Stimulated activated CD4-positive, alpha-beta T cell treated with anti-CD3 and anti-CD28 coated beads, Interleukin-12 subunit alpha, Interleukin-12 subunit beta, amount 100 ng/mL, for 4 hours (primary cell): ENCODE measurements at places on chromosomes 11 and 22.

DNA sequence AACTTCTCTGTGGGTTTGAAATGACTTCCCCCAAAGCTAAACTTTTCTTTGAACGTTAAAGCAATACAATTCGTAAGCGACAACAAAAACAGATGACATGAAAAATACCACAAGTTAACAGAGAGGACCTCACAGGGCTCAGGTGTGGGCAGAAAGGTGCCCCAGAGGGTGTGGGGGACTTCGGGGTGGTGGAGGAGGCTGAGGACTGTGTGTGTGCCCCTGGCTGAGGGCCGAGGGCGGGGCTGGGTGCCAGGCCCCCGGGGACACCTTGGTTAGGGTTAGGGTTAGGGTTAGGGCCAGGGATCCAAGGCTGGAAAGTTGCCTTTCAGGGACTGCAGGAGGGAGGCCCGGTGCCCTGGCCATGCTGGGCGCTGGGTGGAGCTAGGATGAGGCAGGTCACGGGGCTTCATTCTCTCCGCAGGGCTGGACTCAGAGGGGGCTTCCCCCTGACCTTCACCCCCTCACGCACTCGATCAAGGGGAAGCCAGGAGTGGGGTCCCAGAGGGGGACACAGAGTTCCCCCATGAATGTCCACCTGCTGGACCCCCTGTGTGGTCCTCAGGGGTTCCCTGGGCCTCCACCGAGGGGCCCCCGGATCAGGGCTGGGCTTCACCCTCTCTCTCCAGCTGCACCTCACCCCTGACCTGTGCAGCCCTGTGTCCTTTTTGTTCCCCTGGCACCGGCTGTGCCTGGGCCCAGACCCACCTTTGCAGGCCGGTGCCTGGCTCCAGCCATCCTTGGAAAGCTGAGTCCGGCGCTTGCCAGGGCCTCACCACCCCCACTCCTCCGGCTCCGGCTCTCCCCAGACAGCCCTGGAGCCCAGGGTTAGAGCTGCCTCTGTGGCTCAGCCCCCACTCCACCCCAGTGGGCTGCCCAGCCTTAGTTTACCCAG, 7.0 kb downstream of the TNNI2 start:
- no peak for DNase-seq

- no peak for DNase-seq
Measured at GRCh38 chr11:79390923-79391322, 49.9 kb downstream of the TENM4 start.

DNA sequence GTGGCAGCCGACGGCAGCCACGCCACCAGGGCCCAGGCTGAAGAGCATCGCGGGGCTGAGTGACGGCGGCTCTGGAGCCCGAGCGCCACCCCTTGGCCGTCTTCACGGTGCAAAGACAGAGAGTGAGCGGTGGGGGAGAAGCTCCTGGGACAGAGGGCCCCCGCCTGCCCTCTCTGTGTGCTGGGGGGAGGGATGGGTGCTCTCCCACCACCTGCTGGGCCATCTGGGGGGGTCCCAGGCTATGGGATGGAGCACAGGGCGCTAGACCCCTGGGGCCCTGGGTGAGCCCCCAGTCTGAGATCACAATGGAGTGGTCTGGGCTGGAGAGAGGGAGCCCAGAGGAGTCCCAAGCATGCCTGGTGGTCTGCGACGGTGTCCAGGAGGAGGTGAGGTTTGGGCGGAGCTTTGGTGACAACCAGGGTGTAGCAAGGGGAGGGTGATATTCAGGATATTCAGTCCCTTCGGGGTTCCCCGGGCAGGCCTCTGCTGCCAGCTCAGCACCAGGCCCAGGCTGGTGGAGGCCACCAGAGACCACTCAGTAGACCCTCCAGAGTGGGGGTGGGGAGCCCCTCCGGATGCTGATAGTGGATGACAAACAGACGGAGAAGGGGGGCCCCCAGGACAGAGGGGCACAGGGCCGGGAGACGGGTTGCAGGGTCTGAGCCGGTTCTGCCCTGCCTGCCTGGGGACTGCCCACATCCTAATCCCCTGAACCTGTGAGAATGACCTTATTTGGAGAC, 78.1 kb upstream of the PRR5 start:
- no peak for DNase-seq

- no peak for DNase-seq
Measured at GRCh38 chr11:77455740-77456139, 18.2 kb downstream of the PAK1 start.

- no peak for DNase-seq
Measured at GRCh38 chr11:91421641-91422040, 803.0 kb upstream of the FAT3 start.

DNA sequence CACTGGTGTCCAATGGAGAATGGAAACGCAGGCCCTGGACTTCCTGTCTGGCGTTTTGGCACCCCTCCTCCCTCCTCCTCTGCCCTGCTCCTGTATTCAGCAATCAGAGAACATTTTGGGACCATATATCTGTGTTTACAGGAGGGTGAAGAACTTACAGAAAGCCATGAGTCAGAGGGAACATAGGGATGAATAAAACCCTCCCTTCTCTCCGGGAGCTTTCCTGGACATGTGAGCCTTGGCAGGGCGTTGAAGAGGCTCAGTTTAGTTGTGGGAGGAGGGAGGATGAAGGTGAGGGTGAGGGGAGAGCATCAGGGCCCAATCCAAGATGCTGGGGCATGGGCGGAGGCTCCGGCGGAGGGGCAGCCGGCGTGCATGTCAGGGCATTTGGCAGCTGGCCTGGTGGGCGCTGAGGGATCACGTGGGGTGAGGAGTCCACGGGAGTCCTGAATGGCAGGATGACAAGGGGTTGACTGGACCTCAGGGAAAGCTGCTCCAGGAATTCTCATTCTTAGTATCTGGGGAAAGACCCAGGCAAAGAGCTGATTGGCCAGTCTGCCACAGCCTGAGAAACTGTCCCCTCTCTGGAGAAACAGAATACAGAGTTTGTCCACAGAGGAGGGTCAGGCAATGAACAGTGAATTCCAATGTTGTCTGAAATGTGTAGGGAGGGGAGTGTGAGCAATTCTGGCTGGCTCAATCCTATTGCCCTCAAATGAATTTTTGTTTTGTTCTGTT, 28.9 kb downstream of the MICAL2 start:
- no peak for DNase-seq

GRCh38 chr11:76626266-76626665, 44.3 kb downstream of the LRRC32 start:
- DNase-seq = no peak

DNA sequence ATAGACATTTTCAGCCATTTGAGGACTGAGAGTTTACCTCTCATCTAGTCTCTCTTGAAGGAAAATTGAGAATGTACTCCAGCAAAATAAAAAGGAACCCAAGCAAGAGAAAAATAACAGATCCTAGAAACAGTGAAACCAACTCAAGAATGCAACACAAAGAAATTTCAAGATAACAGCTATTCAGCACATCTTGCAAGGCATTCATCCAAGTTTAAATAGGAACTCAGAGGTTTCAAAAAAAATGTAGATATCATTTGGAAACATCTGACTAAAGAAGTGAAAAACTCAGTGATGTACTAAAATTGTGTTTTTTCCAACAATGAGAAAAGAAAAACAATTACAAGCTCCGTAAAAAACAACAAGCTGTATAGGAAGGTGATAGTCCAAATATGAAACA, 76.4 kb downstream of the TMEM135 start:
- no peak for DNase-seq

DNA sequence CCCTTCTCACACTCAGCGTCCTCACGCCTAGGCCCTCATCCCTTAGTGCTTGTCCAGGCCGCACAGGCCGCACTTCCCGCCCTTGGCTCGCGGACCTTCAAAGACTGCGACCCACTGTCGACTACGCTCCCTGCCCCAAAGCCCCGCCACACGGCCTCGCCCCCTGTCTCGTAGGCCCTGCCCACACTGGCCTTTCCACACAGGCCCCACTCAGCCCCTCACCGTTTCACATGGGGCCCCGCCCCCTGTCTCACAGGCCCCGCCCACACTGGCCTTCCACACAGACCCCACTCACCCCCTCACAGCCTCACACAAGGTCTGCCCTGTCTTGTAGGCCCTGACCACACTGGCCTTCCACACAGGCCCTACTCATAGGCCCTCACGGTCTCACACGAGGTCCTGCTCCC, 11.0 kb downstream of the NRXN2 start:
- DNase-seq = no peak

GRCh38 chr11:124285610-124286344, 28.0 kb downstream of the OR8D1 start:
- DNase-seq = no peak

DNA sequence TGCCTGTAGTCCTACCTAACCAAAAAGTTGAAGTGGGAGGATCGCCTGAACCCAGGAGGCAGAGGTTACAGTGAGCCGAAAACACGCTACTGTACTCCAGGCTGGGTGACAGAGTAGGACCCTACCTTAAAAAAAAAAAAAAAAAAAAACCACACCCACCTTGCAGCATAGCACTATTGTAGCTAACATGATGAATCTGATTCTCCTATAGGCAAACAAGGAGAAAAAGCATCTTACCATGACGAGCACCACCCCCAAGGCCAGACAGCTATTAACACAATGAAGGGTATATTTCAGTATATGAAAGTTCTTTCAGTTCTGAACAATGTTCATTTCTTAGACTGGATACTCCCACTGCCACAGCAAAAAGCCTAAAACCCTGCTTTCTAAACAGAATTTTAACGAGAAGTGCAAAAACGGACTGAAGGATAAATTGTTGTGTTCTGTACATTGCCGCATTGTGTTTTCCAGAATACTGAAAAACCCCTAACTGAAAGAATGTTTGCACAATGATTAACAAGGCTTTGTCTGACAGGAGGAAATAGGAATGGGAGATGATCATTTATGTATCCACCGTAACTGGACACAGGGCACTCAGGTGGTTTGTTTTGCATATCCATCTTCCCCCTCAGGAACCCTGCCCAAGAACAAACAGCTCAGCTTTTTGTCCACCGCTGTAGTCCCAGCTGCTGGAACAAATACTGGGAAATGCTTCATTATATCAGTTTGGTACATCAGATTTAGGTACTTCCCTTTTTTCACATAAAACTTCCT, 8.9 kb downstream of the PISD start:
- DNase-seq = no peak

DNA sequence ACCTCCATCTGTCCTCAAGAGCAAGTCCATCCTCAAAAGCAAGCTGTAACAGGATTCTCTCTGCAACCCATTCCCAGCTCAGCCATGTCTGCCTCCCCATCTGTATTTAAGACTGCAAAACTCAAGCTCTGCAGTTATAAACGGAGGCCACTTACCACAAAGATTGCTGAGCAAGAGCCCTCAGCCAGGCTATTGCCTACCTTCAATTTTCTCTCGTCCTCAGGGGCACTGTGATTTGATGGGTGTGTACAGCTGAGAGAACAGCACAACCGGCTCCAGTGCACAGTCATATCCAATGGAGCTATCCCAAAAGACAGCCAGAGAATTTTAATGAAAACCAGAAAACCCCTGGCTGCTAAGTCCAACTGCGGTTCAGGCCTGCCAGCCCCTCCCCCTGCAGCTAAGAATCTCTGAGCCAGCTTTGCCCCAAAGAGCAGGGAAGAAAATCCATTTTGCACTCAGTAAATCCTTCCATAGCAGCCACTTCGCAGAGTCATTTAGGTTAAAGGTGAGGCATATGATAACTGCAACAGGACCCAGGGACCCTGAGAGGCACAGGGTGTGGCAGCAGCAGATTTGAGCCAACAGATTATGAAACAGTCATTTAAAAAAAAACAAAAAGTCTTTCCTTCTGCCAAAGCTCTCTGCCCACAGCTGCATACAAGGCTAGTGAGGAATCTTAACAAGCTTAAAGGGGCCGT, 37.6 kb downstream of the RAB30 start:
- DNase-seq = no peak
